NCI-H187 (cell line): ENCODE measurements at places on chromosomes 7 and 10.

GRCh38 chr10:18377898-18378297 lies 237.7 kb downstream of the CACNB2 start:
- DNase-seq = no peak

DNA sequence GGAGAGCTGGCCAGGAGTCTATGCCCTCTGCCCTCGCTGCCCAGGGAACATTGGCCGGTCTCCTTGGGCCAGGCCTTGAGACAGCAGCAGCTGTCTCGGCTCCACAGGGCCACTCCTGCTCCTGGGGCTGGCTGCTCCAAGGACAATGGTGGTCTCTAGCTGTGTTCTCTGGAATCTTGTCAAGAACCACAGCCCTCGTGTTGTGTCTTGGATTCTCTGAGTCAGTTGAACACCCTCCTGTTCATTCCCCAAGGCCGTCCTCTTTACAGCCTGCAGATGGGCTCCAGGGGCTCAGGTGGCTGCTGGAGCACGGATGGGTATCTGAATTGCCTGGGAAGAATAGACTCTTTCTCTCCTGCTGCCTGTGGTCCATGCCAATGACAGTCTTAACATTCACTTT lies 511.1 kb downstream of the GLRX3 start:
- DNase-seq = no peak

- DNase-seq = peak; percentile 57
Observed at GRCh38 chr7:8343556-8343955, 81.6 kb upstream of the ICA1 start.

- no peak for DNase-seq
Observed at GRCh38 chr7:128691227-128691626, 19.1 kb downstream of the GARIN1A start.

DNA sequence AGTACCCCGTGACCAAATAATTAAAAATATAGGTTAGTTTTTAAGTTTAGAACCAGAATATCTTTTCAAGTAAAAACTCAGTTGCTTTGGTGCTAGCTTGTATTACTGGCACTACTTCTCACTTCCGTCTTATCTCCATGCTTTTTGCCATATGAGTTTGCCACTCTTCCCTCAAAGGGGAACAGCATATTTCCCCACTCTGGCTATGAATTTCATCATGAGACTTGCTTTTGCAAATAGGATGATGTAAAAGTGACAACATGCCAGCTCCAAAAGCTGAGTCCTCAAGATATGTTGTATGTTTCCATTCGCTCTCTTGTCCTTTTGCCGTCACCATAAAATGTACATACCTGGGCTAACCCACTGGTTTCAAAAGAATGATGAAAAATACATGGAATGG lies 178.1 kb upstream of the SEMA3A start:
- DNase-seq = no peak

DNA sequence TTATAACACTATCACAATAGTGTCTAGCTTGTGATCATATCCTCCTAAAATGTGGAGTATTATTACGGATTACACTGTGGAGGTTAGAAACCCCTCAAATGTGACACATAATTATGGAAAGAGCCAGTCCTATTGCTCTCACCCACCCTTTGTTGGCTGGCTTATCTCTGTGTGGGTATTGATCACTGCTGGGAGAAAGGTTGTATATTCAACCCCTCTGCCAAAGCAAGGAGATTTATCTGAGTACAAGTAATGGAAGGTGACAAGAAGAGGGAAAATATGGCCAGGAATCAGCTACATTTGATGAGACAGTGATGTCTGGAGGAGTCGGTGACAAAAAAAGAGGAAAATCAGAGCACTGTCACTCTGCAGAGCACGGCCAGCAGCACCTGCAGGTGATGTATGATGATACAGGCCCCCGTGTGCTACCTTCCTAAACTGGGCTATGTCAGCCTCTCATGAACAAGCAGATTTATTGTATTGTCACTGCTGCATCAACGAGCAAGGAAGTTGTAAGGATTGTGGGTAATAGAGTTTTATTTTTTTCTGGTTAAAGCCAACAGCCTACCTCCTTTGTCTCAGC lies 235.3 kb downstream of the PHF14 start:
- DNase-seq = no peak

- DNase-seq = no peak
Observed at GRCh38 chr10:133187091-133187905, 27.3 kb downstream of the KNDC1 start.
